ENCODE measurements at places on chromosomes 4 and X.
A peak's percentile ranks its signal among the peaks of the same experiment; 100 is the strongest.

GRCh38 chr4:147749811-147750321, 18.0 kb downstream of the ARHGAP10 start:
- no peak overlapping the region for H3K27ac ChIP-seq
- H3K4me3 ChIP-seq: no peak overlapping the region
- DNase-seq: no peak
- peaks cover 28% of the 10 kb centered on the region for H3K4me1 ChIP-seq
- H3K27me3 ChIP-seq: no peaks in the 10 kb centered on the region

DNA sequence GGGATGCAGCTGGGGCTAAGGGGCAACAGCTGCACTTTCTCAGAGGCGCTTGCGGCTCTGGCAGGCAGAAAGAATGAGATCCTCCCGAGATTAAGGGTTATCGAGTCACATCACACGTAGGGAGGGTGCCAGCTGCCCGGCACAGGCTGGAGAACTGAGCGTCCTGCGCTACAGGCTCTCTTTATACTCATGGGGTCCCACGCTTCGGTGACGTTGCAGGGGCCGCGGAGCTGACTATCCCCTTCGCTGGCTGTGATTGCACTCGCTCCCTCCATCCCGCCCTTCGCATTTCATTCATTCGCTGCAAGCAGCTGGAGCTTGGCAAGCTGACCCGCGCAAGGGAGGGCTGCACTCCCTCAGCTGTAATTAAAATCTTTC, at the start of gene TACR3:
Gene TACR3, minus strand, starts transcription at position 156 of the 378 bp plus-strand sequence. CDS start 310 bp downstream, outside the sequence.
- H3K27ac ChIP-seq: no peak within 1 kb of the TSS
- H3K4me1 ChIP-seq: no peaks in the 10 kb centered on the region
- H3K36me3 ChIP-seq: no peaks in the 10 kb centered on the region
- no peak for DNase-seq

GRCh38 chrX:63349307-63349706, 1.8 kb downstream of the SPIN4 start:
- no peak overlapping the region for H3K4me3 ChIP-seq
- H3K36me3 ChIP-seq: no peaks in the 10 kb centered on the region
- H3K27me3 ChIP-seq: no peaks in the 10 kb centered on the region
- no peaks in the 10 kb centered on the region for H3K4me1 ChIP-seq
- no peak overlapping the region for H3K27ac ChIP-seq

- H3K27ac ChIP-seq: no peak overlapping the region
- H3K36me3 ChIP-seq: no peaks in the 10 kb centered on the region
- no peak overlapping the region for H3K4me3 ChIP-seq
- peak; percentile 54 for DNase-seq
- H3K4me1 ChIP-seq: peaks cover 29% of the 10 kb centered on the region
- H3K27me3 ChIP-seq: no peaks in the 10 kb centered on the region
Observed at GRCh38 chr4:86972997-86973396, 38.2 kb downstream of the AFF1 start.

- H3K27me3 ChIP-seq: no peaks in the 10 kb centered on the region
- no peak overlapping the region for H3K27ac ChIP-seq
- H3K36me3 ChIP-seq: no peaks in the 10 kb centered on the region
- H3K4me1 ChIP-seq: no peaks in the 10 kb centered on the region
- DNase-seq: no peak
- no peak overlapping the region for H3K4me3 ChIP-seq
Observed at GRCh38 chrX:6407542-6407941, 127.4 kb downstream of the VCX3A start.

GRCh38 chrX:51420610-51421009, 75.8 kb downstream of the NUDT11 start:
- no peaks in the 10 kb centered on the region for H3K4me1 ChIP-seq
- no peak overlapping the region for H3K4me3 ChIP-seq
- H3K27ac ChIP-seq: no peak overlapping the region
- H3K36me3 ChIP-seq: no peaks in the 10 kb centered on the region
- H3K27me3 ChIP-seq: peaks cover 18% of the 10 kb centered on the region

DNA sequence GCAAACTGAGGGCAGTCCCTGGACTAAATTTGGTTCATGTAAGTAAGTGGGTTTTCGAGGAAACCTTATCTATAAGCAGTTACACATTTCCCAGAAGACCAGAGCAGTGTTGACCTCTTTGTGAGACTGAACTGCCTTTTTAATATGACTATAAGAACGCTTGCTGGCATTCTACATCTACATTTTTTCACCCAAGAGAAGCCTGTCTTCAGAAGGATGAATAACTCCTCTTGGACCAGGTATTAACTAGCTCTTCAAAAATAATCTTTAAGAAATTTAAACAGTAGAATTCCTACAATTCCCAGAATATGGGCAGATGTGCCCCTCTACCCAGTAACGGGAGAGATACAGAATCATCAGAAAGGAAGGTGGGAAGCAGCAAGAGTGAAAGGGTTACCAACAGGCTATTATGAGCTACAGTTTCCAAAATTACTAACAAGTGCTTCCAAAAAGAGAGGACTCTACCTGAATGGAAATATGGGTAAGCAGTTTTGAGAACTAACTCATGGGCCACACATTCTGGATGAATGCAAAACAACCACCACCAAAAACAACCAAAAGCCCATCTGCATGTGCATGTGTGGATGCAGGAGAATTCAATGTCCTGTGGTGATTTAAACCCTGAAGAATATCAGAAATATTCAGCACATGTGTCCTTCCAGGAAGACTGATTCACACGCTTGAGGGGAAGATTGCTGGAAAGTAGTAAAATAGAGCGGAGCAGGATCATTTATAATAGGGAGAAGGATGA, 17.4 kb downstream of the BBS12 start:
- no peaks in the 10 kb centered on the region for H3K36me3 ChIP-seq
- no peaks in the 10 kb centered on the region for H3K4me1 ChIP-seq
- DNase-seq: no peak

DNA sequence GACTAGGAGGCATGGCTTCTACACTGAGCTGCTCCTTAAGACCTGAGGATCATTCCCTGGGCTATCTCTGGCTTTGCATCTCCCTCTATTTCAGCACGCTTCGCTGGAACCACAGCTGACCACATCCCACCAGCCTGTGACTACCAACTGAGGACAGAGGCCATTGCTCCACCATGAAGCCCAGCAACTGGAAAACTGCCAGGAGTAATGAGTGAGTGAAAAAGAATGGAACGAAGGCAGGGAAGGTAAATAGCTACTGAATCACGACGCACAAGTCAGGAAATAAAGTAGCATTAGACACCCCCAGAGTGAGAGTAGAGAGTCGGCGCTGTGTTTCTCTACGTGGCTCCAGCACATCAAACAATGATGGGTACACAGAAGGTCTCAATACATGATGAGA, 314.7 kb downstream of the LDB2 start:
- no peaks in the 10 kb centered on the region for H3K4me1 ChIP-seq
- no peak for DNase-seq
- H3K36me3 ChIP-seq: no peaks in the 10 kb centered on the region

DNA sequence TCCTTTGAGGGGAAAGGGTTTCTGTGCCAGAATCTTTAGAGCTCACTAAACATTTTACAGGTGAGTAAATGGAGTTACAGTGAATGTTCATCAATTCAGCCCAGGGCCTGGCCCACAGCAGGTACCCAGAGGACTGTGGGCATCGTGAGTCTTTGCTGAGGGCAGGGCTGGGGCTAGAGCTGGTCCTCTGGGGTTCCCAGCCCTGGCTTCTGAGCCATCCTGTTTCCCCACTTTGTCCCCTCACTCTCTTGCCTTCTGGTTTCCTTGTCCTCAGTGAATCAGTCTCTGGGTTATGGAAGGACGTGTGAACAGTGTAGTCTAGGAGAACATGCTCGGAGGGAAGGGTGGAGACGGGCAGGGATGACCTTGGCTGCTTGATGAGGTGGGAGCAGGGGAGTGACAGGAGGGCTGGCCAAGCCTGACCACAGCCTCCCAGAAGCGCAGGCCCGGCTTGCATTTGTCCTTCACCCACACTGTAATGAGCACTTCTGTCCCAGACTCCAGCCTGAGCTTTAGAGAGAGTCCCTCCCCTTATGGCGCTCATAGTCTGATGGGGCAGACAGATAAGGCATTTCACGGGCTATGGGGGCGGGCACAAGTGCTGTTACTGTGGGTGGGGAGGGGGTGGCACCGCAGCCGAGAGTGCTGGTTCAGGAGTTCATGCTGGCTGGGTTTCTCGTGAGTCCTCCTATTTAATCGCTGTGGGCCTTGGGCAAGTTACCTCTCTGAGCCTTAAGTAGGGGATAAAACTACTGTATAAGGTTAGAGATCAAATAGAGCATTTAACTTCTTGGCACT, 17.3 kb downstream of the TBC1D14 start:
- no peak for DNase-seq

DNA sequence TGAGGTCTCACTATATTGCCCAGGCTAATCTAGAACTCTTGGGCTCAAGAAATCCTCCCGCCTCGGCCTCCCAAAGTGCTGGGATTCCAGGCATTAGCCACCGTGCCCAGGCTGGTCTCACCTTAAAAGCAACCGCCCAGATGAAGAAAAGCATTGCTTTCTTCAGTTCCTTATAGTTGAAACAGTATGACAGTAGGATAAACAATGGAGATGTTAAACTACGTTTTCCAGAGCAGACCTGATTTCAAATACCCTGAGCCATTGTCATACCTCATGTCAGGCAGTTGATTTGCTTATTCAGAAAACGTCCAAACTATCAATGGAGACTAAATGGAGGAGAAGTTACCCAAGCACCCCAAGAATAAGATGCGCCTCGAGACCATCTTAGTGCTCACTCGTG, 26.3 kb upstream of the TMEM131L start:
- H3K27ac ChIP-seq: peak overlapping the region; percentile 87
- DNase-seq: no peak
- H3K4me3 ChIP-seq: peak overlapping the region; percentile 65

DNA sequence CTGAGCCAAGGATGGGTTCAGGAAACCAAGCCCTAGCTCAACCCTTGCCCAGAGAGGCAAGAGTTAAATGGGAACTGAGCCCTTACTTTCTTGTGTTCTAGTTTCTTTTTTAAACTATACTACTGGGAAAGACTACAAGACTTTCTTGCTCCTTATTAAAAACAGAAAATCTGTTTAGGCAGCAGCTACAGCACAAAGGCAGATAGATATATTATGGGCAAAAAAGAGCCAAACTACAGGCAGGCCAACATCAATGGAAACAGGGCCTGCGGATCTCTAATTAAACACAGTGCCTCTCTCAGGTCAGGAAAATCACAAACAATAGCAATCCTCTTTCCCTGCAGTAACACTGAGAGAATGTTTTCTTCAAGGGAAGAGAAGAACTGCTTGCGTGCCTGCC, 226.0 kb downstream of the LDB2 start:
- H3K27me3 ChIP-seq: no peaks in the 10 kb centered on the region
- H3K4me3 ChIP-seq: no peak overlapping the region
- DNase-seq: no peak
- H3K4me1 ChIP-seq: no peaks in the 10 kb centered on the region
- no peaks in the 10 kb centered on the region for H3K36me3 ChIP-seq

DNA sequence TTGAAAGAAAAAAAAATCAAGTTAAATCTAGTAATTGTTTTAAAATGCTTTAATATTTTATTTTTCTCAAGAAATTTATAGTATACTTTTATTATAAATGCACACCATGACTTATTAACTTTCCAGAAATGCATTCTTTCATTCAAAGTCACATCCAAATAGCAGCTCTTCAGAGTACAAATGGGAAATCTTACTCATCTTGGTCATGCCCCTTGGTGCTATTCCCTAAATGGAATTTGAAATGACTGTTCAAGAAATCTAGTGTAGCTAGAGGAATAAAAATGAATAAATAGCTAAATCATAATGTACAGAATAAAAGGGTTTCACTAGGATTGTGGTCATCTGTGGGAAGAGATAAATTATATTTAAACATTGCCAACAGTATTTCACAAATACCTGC, 1139.7 kb downstream of the PCDH18 start:
- no peaks in the 10 kb centered on the region for H3K4me1 ChIP-seq
- H3K4me3 ChIP-seq: no peak overlapping the region

Data from psoas muscle (tissue), 8 donors.